Glutamatergic neuron (in vitro differentiated cells): ENCODE measurements at places on chromosomes 11 and 22.
A peak's percentile ranks its signal among the peaks of the same experiment; 100 is the strongest.

- DNase-seq: no peak
Measured at GRCh38 chr22:27986937-27987336, 67.9 kb upstream of the PITPNB start.

DNA sequence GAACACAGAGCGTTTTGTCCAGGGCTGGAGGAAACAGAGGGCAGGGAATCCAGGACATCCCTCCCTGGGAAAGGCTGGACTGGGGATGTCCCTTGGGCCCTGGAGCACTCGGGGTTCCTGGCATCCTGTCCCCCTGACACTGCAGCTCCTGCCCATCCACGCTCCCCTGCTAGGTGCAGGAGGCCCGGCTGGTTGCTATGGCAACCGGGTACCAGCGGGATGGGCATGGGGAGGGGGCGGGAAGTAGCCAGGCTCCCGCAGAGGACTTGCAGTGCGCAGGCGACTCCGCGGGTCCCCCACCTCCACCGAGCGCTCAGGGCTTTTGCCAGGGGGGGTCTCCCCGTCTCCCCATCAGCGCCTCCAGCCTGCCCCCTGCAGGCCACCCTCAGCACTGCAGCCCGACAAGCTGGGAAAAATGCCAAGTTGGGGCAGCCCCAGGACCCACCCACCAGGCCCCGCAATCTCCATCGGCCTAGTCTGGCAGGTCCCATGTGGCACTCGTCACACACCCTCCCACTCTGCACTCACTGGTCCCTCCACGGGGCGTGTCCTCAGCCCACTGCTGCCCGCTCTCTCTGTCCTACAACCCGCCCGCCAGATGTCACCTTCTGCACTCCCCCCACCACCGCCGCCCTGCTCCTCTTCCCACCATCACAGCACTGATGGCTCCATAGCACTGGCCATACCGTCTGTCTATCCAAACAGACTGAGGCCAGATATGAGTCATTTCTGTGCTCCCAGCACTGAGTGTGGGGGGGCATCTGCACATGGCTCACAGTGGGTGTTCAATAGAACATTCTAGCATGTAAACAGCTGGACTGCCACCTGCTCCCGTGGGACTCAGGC is 31.5 kb downstream of the KIAA0930 start:
- peak; percentile 73 for DNase-seq

GRCh38 chr11:11607772-11608171 is 14.0 kb downstream of the GALNT18 start:
- DNase-seq: no peak

- no peak for DNase-seq
Measured at GRCh38 chr11:79720115-79720514, 279.3 kb upstream of the TENM4 start.

DNA sequence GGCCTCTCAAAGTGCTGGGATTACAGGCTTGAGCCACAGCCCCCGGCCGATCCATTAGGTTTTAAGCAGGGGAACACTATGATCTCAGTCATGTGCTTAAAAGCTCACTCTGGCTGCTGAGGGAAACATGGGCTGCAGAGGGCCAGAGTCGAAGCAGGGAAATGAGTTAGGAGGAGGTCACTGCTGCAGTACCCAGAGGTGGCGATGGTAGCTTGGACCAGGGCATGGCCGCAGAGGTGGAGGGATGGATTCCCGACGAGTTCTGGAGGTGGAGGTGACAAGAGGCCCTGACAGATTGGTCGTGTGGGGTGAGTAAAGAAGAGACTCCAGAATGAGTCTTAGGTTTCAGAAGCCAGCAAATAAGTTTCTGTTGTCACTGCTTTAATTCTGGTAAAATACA is 54.4 kb upstream of the INCENP start:
- DNase-seq: no peak

DNA sequence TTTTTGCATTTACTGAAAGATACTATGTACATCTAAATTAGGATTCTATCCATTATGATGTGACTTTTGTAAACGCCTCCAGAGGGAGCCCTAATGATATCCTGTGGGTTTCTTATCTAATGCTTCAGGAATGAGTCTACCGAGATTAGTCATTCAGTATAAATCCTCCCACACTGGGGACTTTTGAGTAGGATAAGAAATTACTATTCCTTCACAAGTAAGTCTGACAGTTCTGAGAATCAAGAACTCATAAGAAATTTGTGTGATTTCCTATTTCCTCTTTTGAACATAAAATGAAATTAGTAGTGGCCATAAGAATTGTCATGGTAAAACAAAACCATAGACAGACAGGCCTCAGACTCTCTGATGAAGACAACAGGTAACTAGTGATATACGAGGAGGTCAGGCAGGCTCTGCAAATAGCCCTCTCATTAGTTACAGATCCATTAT is 10.0 kb upstream of the OR5M1 start:
- no peak for DNase-seq

DNA sequence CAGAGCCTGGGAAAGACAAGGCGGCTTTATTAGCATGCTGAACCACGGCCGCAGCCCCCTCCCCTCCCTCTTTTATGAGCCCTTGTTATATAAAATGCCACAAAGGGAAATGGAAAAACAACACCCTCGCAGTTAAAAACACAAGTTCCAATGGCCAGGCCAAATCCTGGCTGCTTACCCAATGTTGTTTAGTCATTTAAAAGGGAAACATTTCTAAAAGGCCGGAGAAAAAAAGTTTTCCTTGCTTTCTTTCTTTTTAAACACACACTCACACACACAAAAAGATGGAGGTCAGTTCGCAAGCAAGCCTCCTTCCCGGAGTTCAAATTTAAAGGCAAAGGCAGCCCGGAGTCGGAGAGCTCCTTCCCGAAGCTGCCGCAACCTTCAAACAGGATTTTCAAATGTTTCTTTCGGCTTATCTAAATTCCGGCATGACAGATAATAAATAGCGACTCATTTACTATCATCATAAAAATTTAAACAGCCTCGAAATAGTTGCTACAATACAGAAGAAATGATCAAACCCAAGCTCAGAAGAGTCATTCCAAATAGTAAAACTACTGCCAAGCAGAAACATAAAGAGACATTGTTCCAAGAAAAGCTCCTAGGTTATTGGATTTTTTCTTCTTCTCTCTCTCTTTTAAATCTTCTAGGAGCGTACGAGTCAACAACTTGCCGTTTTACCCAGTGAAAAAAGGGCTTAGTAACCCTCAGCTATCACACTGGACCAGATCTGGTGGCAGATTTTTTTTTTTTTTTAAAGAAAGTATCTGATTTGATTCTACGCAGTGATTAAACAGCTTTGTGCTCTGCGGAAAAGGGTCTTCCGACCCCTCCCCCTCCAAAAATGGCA is 3.5 kb downstream of the PHF21B start:
- DNase-seq: no peak

GRCh38 chr11:117117681-117118080 is 19.5 kb upstream of the SIK3 start:
- no peak for DNase-seq

DNA sequence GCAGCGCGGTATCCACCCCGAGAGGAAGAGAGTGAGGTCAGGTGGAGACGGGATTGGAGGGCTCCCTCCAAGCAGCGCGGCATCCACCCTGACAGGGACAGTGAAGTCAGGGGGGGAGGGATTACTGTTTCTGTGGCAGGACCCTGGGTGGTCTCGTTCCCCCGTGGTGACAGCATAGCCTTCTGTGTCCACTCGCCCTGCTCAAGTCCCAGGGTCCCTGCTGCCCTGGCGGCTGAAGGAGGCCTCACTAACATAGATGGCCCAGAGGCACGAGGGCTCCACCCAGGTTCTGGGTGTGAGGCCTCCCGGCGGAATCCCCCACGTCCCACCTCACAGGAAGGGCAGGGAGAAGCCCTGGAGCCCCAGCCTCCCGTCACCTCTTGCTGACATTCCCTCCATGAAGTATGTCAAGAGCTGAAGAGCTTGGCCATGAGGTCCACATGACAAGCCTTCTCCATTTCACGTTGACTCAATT is 636.1 kb downstream of the BRD1 start:
- DNase-seq: no peak

DNA sequence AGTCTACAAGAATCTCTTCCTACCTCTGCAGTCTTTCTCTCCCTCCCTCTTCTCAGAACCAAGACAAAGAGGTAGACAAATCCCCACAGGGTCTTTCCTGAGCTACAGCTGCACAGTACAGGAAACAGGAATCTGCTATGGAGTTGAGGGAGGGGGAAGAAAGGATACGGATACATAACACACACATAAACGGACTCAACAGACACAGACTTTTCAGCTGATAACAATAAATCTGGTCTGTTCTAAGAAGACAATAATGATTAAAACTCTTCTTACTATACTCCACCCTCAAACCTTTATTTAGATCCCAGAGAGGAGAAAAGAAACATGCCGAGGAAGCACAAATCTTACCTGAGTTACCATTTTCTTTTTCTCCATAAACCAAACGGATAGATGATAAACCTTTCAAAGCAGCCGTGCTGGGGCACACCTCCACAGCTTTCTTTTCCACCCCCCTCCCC is 122.2 kb downstream of the APOL5 start:
- no peak for DNase-seq

GRCh38 chr22:47249370-47249928 is 487.0 kb downstream of the TBC1D22A start:
- DNase-seq: no peak

DNA sequence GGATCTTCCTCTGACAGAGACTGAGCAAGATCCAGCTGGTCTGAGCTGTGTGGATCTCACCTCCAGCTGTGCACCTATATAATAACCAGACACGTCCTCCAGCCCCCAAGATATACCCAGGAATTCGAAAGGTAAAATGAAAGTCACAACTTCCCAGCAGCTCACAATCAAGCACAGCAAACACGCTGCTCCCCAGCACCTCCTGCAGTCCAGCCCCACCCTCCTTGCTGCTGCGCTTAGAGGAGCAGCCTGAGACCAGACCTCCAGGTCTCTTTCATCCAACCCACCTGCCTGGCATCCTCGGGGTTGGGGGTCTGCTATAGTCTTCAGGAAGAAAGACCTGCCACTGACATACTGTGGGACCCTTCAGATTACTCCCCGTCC is 3.0 kb upstream of the APOL4 start:
- no peak for DNase-seq

DNA sequence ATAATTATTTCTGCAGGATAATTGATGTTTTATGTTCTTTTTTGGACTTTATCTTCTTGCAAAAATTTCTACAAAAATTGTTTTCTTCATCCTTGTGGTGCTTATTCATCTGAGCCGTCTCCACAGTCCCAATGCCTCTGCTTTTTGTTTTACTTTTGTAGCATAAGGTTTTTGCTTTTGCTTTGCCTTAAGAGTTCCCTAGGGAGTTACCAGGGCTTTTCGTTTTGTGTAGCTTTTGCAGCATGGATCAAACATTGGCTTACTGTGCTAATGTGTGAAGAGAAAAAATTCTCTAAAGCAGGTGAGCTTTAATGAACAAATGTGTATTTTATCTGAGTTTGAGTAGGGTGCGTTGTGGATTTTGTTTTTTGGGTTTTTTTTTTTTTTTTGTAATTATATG is 11.8 kb downstream of the XBP1 start:
- no peak for DNase-seq

GRCh38 chr11:44920451-44920850 is 30.2 kb downstream of the TP53I11 start:
- DNase-seq: no peak

DNA sequence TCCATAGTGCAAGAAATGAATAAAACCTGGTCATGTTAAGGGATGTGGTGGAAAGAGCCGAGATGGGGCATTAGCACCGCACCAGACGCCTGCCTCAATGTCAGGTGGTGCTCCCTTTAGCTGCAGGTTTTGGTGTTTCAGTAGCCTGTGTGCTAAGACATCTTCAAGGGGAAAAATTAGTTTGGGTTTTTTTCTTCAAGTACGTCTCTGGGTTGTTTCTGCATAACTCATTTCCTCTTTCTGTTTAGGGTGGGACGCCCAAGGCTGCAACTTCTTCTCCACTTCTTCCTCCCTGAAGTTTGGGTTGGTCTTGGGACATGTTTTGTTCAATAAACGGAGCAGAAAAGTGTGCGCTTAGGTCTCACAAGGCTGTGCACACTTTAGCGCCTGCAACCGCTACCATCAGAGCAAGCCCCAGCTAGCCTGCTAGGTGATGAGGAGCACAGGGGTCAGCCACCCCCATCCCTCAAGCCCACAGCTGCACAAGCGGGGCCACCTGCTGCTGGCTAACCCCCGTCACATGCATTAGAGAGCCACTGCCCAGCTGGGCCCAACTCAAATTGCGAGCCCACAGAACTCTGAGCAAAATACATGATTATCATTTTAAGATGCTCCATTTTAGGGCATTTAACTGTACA is 1495.7 kb downstream of the TBC1D22A start:
- DNase-seq: no peak

GRCh38 chr22:44603767-44604166 is 98.2 kb upstream of the PRR5 start:
- no peak for DNase-seq

DNA sequence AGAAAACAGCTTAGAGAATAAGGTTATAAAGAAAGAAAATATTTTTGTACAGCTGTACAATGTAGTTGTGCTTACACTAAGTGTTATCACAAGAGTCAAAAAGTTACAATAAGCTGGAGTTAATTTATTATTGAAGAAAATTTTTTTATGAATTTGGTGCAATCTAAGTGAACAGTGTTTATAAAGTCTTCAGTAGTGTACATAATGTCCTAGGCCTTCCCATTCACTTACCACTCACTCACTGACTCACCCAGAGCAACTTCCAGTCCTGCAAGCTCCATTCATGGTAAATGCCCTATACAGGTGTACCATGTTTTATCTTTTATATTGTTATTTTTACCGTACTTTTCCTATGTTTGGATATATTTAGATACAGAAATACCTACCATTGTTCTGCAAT is 34.7 kb downstream of the GDPD4 start:
- DNase-seq: no peak

- no peak for DNase-seq
Measured at GRCh38 chr11:65892661-65893317, 2.3 kb downstream of the CCDC85B start.

DNA sequence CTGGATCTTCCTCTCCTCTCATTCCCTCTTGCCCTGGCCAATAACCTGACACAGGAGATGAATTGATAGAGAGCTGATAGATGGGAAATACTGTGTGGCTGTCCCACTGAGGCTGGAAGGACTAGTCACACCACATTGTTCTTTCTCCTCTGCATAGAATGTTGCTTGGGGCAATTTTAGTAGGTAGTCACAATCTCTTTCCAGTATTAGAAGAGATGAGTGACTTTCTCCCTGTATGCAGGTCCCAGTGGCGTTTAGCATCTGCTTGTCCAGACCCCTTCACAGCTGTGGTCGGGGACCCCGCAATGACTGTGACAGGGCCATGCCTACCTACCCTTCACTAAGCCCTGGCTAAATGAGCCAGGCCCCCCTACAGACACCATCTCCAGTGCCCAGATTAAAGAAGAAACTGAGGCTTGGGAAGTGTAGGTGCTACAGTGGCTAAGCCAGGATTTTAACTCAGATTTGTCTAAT is 24.0 kb upstream of the P2RY2 start:
- DNase-seq: peak; percentile 4

- DNase-seq: no peak
Measured at GRCh38 chr11:103434073-103434411, 324.8 kb downstream of the DYNC2H1 start.

- DNase-seq: no peak
Measured at GRCh38 chr22:17117890-17118289, 3.3 kb downstream of the TMEM121B start.

GRCh38 chr11:59818572-59818971 is 8.0 kb upstream of the MRPL16 start:
- no peak for DNase-seq
